Fibroblast of skin of left biceps (primary cell): ENCODE measurements at places on chromosomes 12 and 14.

- no peak for DNase-seq
Observed at GRCh38 chr14:100767788-100768536, 41.3 kb downstream of the DLK1 start.

- DNase-seq: no peak
Observed at GRCh38 chr12:19800884-19801283, 361.6 kb downstream of the AEBP2 start.

DNA sequence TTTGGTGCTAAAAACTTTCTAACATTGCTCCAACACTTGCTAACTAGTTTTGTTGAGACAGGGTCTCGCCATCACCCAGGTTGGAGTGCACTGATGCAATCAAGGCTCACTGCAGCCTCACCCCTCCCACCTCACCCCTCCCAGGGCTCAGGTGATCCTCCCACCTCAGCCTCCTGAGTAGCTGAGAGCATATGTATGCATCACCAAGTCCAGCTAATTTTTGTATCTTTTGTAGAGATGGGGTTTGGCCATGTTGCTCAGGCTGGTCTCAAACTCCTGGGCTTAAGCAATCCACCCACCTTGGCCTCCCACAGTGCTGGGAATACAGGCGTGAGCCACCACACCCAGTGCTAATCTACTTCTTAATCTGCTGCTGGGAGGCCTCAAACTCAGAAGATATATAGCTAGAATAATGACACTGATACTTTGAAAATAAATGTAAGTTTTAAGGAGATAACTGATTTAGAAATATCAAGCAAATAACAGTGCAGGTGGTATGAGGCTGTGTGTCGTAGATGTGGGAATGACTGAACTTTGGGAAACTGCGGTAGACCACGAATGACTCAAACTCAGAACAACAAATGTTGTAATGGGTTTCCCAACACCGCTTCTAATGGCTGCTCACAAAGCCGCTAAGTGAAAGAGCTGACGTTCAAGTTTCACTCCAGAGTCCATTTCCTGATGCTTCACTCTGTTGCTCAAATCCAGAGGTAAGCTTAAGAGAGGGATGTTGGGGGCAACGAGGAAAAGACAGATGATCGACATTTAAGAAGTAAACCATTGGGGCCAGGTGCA, 10.0 kb downstream of the TMCC3 start:
- no peak for DNase-seq

- DNase-seq: peak; percentile 88
Observed at GRCh38 chr14:29805415-29806123, 122.1 kb downstream of the PRKD1 start.

DNA sequence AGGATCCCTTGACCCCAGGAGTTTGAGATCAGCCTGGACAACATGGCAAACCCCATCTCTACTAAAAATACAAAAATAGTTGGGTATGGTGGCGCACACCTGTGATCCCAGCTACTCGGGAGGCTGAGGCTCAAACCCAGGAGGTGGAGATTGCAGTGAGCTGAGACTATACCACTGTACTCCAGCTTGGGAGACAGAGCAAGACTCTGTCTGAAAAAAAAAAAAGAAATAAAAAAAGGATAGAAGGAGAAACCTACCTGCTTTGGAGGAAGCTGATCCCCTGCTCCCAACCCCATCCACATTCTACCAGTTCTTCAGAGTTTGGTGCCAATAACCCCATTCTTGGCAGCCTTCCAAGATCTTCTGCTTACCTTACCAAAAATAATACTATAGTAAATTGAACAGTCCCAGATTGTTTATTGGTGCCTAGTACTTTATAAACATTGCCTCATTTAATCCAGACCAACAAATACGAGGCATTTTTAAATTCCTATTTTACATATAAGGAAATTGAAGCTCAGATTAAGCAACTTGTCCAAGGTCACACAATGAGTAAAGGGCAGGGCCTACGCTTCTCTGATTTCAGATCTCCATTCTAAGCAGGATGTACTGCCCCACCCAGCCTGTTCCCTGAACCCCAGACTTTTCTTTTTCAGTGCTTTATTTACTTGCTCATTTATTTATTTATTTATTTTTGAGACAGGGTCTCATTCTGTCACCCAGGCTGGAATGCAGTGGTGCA, 33.2 kb upstream of the FAM222A start:
- no peak for DNase-seq

DNA sequence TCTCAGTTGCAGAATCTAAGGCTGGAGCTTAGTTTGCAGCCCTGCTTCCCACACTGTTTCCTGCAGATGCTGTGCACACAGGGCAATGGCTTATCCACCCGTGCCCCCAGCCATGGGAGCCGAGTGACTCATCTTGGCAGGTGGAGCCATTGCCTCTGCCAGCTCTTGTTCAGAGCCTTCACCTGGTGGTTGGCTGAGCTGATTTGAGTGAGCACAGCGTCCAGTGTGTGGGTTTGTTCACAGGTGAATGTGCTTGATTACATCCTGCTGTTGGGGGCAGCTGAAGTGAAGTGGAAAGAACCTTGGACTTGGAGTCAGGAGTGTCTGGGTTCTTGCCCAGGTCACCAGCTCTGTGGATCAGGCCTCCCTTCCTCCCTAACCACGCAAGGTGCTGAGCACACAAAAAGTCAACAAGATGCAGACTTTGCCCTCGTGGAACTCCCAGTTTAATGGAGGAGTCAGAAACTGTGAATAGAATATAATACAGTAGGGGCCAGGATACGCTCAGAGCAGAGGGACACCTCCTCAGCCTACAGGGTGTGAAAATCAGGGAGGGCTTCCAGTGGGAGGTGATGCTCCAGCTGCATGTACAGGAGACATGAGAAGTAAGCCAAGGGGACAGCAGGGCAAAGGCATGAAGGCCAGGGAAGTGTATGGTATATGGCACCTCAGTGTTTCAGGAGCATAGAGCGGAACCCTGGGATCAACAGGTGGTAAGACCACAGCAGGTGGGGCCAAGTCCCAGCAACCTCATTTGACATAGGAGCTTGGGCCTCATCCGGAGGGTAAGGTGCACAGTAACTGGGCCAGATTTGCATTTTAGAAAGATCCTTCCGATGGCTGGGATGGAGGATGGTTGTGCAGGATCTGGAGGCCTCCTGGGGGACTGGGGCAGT, 22.8 kb downstream of the JDP2 start:
- no peak for DNase-seq

DNA sequence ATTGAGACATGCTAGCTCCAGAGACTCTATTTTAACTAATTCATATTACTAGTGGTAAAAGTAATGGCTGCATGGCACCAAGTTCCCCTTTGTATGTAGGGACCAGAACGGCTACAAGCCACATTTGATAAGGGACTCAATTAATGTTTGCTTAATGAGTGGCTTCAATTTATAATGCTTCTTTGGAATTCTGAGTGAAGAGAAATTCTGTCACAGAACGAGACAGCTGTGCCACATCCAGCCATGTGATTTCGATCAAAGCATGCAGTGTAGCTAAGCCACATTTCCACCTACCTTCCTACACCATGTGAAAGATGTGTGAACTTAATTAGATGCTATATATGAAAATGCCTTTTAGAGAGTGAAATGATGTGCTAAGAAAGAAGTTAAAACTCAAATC, 217.4 kb downstream of the ACSS3 start:
- DNase-seq: no peak

DNA sequence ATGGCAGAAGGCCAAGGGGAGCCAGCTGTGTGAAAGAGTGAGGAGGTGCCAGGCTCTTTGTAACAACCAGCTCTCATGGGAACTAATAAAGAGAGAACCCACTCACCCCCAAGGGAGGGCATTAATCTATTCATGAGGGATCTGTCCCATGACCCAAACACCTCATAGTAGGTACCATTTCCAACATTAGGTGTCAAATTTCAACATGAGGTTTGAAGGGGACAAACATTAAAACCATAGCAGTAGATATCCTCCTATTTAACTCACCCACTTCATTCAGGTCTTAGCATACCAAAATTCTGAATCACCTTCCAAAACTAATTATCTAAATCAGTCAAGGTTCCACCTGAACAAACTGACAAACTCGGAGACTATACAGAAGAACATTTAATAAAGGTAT, 75.3 kb downstream of the PPFIA2 start:
- no peak for DNase-seq

GRCh38 chr14:68482018-68482417, 310.8 kb downstream of the ZFP36L1 start:
- DNase-seq: no peak

DNA sequence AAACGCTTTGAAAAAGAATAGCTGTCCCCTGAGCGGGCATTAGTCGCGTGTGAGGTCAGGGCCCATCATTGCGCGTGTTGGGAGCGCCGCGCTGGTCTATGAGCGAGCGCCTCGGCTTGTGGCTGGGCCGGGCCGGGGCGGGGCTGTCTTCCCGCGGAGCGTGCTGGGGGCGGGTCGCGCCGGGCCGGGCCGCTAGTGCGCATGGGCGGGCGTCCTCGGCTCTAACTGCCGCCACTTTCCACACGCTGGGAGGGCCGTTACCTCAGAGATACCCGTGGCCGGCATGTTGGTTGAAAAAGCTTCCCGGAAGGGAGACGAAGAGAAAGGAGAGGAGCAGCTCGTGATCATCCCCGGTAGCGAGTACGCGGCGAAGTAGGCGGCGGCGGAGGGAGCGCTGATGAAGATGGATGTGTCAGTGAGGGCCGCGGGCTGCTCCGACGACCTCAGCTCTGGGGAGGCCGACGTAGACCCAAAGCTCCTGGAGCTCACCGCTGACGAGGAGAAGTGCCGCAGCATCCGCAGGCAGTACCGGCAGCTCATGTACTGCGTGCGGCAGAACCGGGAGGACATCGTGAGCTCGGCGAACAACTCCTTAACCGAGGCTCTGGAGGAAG, at the start of gene EID3:
Gene EID3, plus strand, starts transcription at position 202 of the 614 bp plus-strand sequence. Its CDS starts 196 bp downstream, at position 398.
- DNase-seq: peak; percentile 63

- no peak for DNase-seq
Observed at GRCh38 chr14:20684662-20685456, 499 bp downstream of the RNASE4 start.

GRCh38 chr14:69351911-69352310, 46.2 kb downstream of the ERH start:
- no peak for DNase-seq

- no peak for DNase-seq
Observed at GRCh38 chr12:124678421-124678893, 111.0 kb upstream of the NCOR2 start.

- no peak for DNase-seq
Observed at GRCh38 chr14:103755060-103755459, 39.5 kb downstream of the ZFYVE21 start.

GRCh38 chr14:101248840-101249675, 312.2 kb upstream of the DIO3 start:
- no peak for DNase-seq

GRCh38 chr12:55694651-55695050, 13.1 kb downstream of the ITGA7 start:
- no peak for DNase-seq

DNA sequence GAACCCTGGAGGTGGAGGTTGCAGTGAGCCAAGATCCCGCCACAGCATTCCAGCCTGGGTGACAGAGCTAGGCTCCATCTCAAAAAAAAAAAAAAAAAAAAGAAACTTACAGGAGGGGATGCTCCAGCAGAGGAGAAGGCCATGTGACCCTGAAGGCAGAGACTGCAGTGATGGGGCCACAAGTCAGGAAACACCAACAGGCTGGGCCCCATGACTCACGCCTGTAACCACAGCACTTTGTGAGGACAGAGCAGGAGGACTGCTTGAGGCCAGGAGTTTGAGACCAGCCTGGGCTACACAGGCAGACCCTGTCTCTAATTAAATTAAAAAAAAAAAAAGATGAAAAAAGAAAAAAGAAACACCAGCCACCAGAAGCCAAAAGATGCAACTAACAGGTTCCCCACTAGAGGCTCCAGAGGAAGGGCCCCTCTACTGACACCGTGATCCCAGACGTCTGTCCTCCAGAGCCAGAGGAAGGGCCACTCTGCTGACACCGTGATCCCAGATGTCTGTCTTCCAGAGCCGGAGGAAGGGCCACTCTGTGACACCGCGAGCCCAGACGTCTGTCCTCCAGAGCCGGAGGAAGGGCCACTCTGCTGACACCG, 9.1 kb upstream of the GLT1D1 start:
- DNase-seq: no peak

- no peak for DNase-seq
Observed at GRCh38 chr14:52235434-52235833, 32.1 kb upstream of the PTGDR start.

GRCh38 chr12:26264215-26264838, 69.0 kb downstream of the SSPN start:
- DNase-seq: no peak

DNA sequence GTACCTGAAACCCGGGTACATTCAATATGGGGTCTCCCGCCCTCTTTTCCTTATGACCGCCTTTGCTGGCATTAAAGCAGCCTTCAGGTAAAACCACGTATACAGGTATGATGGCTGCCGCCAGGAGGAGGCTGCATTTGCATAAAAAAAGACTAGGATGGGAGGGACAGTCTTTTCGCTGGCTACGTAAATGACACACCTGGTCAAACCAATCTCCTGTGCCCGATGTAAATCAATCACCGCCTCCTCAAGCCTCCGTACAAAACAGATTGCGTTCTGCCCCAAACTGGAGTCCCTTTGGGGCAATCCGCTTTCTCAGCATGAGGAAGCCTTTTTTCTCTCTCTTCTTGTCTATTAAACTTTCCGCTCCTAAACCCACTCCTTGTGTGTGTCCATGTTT, 8.1 kb upstream of the ALDH1L2 start:
- DNase-seq: no peak

DNA sequence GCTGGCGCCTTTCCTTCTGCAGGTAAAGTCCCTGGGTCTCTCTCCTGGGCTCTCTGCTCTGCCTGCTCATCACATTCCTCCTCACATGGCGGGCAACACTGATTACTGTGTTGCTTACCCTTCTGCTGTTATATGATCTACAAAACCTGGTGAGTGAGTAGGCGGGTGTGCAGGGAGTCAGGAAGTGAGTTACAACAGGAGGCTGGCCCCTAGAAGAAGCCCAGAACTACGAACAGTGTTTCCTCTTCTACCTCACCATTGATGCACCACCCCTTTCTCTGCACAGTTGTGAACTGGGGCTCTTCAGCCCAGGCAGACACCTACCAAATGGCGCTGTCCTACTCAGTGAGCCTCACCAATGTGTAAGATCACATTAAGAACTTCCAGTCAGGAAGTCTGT, 4.9 kb upstream of the KLHL33 start:
- no peak for DNase-seq

DNA sequence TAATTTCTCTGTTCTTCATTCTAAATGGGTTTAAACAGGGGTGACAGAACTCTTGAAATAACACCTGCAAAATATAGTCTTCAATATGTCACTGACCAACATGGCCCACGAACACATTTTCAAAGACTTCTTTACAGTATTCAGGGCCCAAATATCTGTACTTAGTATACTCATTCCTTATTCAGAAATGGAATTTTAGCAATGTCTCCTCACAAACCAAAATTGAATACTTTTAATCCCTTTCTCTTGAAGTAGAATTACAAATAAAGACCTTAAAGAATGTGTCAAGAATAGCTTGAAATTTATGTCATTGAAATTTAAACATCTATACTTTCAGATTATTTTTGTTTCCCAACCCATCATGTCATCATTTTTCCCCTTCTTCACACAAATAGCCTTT, 263.1 kb downstream of the LRIG3 start:
- DNase-seq: no peak
